Prostate gland (tissue), 2 donors: ENCODE measurements at places on chromosomes 11 and 22.
A peak's percentile ranks its signal among the peaks of the same experiment; 100 is the strongest.

DNA sequence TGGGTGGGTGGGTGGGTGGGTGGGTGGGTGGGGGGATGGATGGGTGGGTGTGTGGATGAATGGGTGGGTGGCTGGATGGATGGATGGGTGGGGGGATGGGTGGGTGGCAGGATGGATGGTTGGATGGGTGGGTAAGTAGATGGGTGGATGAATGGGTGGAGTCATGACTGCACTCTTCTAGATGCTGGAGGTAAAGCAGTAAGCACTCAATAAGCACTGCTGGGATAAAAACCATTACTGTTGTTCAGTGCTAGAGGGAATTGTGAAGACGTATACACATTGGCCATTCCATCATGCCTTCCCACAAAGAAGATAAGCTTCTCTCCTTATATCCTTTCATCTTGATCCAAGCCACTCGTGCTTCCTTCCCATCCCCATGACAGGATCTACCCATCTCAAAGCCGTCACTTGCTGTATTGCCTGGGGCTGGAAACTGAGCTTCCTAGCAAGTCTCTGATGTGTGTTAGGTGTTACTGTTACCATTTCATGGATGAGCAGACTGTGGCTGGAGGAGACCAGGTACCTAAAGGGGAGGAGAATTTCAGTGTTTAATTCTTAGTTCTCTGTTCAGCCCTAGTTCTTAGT is 74.8 kb downstream of the MICAL2 start:
- no peak for DNase-seq

- no peak for DNase-seq
Observed at GRCh38 chr11:110086892-110087309, 6.3 kb upstream of the ZC3H12C start.

DNA sequence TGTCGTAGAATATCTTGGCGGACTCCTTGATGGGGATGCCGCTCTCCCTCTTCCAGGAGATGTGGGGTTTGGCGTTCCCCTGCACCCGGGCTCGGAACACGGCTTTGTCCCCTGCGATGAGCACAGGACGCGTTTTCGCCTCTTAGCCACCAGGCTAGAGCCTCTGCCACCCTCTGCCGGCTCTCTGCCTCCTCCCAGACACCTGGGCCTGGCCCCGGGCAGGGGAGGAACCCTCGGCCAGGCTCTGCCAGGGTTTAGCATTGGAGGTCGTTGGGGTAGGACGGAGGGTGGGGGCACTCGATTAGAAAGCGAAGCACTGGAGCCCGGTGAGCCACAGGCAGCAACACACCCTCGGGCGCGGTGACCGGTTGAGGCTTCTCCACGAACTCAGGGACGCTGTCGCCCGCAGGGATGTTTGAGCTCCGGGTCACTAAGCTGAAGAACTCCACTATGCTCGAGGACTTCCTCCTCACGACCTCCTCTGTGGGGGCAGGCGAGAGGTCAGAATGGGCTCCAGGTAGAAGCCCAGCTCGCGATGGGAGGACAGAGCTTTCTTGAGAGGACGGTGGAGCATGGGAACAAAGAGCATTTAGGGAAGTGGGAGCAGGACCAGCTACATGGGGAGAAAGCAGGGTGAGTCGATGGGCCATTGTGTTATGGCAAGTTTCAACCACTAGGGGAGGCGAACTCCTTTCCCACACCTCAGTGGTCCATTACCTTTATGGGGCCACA is 4.3 kb downstream of the IGSF22 start:
- peak; percentile 28 for DNase-seq

DNA sequence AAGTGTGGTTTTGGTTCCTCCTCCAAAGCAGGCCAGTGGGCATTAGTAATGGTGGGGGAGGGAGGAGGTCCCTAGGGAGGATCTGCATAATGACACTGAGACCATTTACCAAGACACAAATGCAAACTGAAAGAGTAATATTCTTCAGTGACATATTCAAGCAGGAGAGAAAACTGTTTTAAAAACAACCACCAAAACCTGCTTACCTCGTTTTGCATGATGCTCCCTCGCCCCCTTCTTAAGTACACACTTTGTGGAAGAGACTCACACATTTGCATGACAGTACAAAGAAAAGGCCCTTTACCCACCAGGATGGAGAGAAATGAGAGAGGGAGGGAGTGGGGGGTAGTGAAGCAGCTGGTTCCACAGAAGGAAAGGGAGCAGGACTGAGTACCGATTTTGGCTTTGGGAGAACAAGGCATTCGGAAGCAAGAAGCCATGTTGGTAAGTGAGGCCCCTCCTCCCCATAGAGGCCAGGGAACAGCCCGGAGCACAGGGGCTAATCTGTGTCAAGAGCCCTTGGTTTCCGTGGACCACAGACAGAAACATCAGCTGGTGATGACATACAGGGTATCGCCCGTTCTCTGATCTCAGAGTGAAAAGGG is 13.0 kb upstream of the OPCML start:
- DNase-seq: no peak
